Adrenal gland (tissue), 19 donors: ENCODE measurements at places on chromosomes 13 and 19. TPM values are rescaled to one million over a fixed set of nuclear protein-coding genes. Genes with fewer than 3 reads are reported as not detected.

DNA sequence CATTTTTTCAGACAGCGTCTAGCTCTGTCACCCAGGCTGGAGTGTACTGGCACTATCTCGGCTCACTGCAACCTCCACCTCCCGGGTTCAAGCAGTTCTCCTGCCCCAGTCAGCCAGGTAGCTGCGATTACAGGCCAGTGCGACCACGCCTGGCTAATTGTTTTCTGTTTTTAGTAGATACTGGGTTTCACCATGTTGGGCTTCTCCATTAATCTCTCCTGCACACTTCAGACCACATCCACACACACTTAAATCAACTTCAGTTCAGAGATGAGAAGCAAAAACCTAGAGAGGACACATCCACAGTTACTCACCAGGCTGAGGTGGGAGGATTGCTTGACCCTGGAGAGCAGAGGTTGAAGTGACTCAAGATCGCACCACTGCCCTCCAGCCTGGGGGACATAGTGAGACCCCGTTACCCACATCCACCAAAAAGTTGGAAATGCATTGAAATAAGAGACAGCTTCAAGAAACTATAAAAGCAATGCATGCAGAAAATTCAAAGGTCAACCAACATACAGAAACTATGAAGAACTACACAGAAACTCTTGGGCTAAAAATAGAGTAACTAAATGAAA lies 42.3 kb downstream of the ZNF611 start:
- no peak overlapping the region for H3K4me3 ChIP-seq
- no peaks in the 10 kb centered on the region for H3K36me3 ChIP-seq
- no peaks in the 10 kb centered on the region for H3K27me3 ChIP-seq
- peaks cover 15% of the 10 kb centered on the region for H3K4me1 ChIP-seq
- no peak for DNase-seq

DNA sequence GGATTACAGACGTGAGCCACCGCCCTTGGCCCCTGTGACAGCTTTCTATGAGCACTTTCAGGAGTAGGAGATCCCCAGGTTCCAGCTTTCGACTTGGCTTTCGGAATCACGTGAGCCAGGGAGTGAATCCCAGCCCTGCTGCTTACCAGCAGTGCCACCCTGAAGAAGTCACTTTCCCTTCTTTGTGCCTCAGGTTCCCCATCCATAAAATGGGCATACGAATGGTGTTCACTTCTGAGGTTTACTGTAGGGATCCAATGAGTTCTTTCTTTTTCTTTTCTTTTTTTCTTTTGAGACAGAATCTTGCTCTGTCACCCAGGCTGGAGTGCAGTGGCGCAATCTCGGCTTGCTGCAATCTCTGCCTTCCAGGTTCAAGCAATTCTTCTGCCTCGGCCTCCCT lies 4.3 kb upstream of the HOMER3 start:
- DNase-seq, result no peak
- H3K36me3 ChIP-seq, result no peaks in the 10 kb centered on the region
- peaks cover 6% of the 10 kb centered on the region for H3K4me1 ChIP-seq
- no peak overlapping the region for H3K4me3 ChIP-seq
- no peaks in the 10 kb centered on the region for H3K27me3 ChIP-seq

DNA sequence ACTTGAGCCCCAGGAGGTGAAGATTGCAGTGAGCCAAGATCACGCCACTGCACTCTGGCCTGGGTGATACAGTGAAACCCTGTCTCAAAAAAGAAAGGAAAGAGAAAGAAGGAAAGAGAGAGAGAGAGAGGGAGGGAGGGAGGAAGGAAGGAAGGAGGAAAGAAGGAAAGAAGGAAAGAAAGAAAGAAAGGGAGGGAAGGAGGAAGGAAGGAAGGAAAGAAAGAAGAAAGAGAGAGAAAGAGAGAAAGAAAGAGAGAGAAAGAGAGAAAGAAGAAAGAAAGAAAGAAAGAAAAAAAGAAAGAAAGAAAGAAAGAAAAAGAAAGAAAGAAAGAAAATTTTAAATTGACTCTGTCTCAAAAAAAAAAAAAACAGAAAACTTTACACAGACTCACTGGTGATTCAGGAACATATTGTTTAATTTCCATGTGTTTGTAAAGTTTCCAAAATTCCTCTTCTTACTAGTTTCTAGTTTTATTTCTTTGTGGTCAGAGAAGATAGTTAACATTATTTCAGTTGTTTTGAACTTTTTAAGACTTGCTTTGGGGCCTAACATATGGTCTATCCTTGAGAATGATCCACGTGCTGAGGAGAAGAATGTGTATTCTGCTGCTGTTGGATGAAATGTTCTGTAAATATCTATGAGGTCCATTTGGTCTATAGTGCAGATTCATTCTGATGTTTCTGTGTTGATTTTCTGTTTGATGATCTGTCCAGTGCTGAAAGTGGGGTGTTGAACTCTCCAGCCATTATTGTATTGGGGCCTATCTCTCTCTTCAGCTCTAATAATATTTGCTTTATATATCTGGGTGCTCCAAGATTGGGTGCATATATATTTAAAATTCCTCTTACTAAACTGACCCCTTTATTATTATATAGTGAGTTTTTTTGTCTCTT lies 204.4 kb upstream of the SERP2 start:
- H3K4me1 ChIP-seq, result no peaks in the 10 kb centered on the region
- H3K4me3 ChIP-seq, result no peak overlapping the region
- no peaks in the 10 kb centered on the region for H3K27me3 ChIP-seq
- no peak overlapping the region for H3K27ac ChIP-seq
- no peaks in the 10 kb centered on the region for H3K36me3 ChIP-seq

DNA sequence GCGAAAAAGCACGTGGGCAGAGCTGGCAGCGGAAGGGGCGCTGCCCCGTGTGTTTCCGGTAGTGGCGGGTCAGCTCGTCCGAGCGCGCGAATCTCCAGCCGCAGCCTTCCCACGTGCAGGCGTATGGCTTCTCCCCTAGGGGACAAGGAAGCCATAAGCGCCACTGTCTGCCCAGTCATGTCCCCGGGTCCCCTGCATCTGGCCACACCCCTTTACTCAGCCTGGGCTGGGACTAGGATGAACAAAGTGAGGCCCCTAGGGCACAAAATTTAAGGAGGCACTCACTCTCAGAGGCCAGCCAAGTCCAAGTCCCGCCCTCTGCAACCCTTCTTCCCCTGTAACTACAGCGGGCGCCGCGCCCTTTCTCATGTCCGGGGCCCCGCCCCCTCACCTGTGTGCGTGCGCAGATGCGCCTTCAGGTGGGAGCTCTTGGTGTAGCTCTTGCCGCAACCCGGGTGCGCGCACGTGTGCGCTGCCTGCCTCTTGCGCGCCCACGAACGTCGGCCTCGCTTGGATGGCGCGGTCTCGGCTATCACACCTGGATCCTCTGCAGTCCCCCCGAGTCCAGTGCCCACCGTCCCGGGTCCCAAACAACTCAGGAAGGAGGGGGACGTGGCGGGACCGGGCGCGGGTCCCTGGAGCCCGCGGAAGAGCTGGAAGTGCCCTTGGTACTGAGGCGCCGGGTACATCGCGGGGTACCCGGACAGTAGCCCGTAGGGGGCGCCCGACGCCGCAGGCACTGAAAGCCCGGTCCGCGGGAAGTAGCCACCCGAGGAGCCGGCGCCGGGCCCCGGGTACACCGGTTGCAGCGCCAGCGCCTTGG lies 1.9 kb downstream of the KLF1 start:
- peaks cover 20% of the 10 kb centered on the region for H3K27me3 ChIP-seq
- peak; percentile 43 for DNase-seq
- no peaks in the 10 kb centered on the region for H3K36me3 ChIP-seq
- peak overlapping the region; percentile 44 for H3K4me3 ChIP-seq
- H3K27ac ChIP-seq, result no peak overlapping the region

- DNase-seq, result no peak
- peaks cover 20% of the 10 kb centered on the region for H3K4me1 ChIP-seq
- H3K4me3 ChIP-seq, result no peak overlapping the region
- no peaks in the 10 kb centered on the region for H3K27me3 ChIP-seq
Measured at GRCh38 chr19:35445826-35446593, 2.0 kb upstream of the FFAR2 start.

GRCh38 chr19:19113040-19113626 lies 25.1 kb downstream of the TMEM161A start:
- H3K4me1 ChIP-seq, result peaks cover 10% of the 10 kb centered on the region
- no peaks in the 10 kb centered on the region for H3K36me3 ChIP-seq
- no peaks in the 10 kb centered on the region for H3K27me3 ChIP-seq
- H3K27ac ChIP-seq, result no peak overlapping the region
- no peak for DNase-seq

DNA sequence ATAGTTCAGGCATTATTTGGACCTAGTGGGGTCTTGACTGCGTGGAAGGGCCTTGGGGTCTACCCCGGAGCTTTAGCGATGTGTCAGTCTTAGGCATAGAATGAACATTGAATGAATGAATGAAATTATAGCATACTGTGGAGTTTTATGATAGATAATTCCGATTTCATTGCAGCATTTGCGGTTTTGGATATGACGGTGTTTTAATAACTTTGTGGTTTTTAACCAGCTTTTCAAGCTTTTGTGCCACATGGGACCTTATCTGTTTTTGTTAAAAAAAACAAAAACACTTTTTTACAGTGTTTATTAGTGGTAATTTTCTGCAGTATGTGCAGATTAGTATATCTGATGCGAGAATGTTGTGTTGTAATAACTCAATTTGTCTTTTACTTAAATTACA lies 696 bp downstream of the NUP58 start:
- peak overlapping the region; percentile 83 for H3K4me3 ChIP-seq
- H3K27ac ChIP-seq, result peak overlapping the region; percentile 84
- no peak for DNase-seq
- no peaks in the 10 kb centered on the region for H3K36me3 ChIP-seq

- no peaks in the 10 kb centered on the region for H3K36me3 ChIP-seq
- no peaks in the 10 kb centered on the region for H3K27me3 ChIP-seq
- H3K27ac ChIP-seq, result no peak overlapping the region
Measured at GRCh38 chr13:50386541-50387050, 371.4 kb downstream of the KCNRG start.

DNA sequence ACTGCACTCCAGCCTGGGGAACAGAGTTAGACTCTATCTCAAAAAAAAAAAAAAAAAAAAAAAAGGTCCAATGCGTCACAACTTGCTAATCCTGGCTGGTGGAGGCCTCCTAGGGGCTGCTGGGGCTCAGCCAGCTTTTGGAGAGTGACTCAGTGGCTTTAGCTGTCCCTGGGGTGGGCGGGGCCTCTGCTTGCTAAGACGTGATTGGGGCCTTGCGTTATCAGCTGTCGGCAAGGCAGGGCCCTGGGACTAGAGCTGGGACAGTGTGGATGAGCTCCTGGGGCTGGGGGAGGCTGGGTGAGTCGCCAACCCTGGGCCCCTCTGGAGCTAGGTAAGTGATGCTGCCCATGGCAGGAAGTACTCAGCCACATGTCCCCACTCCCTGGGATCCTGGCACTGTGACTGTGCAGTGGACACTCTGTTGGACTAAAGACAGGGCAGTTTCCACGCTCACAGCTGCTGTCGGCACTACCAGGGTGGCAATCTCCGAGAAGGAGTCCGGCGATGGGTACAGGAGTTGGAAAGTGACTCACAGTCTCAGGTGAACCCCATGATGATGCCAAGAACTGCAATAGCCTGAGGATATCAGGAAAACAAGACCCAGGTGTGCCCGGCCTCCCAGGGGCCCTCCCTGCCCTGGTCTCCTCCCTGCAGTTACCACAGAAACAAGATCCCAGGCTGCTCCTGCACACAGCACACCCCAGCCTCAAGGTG lies 32.2 kb downstream of the F2RL3 start:
- H3K36me3 ChIP-seq, result no peaks in the 10 kb centered on the region
- H3K27ac ChIP-seq, result no peak overlapping the region
- H3K4me1 ChIP-seq, result no peaks in the 10 kb centered on the region
- H3K27me3 ChIP-seq, result no peaks in the 10 kb centered on the region
- no peak overlapping the region for H3K4me3 ChIP-seq

- H3K4me1 ChIP-seq, result no peaks in the 10 kb centered on the region
- no peaks in the 10 kb centered on the region for H3K36me3 ChIP-seq
- H3K27me3 ChIP-seq, result no peaks in the 10 kb centered on the region
- no peak overlapping the region for H3K27ac ChIP-seq
- no peak for DNase-seq
Measured at GRCh38 chr13:100542826-100543156, 45.8 kb downstream of the GGACT start.

- no peaks in the 10 kb centered on the region for H3K36me3 ChIP-seq
- no peak for DNase-seq
- H3K4me3 ChIP-seq, result no peak overlapping the region
- no peaks in the 10 kb centered on the region for H3K4me1 ChIP-seq
- no peaks in the 10 kb centered on the region for H3K27me3 ChIP-seq
Measured at GRCh38 chr19:46687438-46688145, 26.6 kb upstream of the DACT3 start.

DNA sequence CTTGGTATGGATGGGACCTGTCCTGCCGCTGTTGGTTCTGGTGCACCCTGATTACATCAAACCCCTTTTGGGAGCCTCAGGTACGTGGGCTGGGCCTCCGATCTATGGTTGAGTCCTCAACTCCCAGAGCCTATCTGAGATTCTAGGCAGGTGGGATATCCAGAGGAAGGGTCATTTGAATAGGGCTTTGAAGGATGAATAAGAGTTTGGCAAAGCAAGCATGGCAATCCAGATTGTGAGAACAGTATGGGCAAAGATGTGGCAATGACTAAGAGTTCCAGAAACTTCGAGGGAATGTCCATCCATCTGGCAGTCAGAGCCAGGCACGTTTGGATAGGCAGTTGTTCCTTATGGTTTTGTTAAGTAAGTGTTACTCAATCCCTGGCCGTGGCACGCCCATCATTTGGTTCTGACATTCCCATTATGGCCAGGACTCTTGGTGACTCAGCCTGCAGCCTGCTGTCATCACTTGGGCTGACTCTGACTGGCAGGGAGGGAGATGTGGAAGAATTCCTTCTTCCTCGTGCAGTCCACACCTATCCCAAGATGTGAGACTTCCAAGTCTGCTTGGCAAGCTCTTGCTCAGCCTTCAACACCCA lies 21.5 kb downstream of the CYP4F22 start:
- no peaks in the 10 kb centered on the region for H3K27me3 ChIP-seq
- no peak overlapping the region for H3K27ac ChIP-seq
- DNase-seq, result no peak
- no peaks in the 10 kb centered on the region for H3K36me3 ChIP-seq
- H3K4me1 ChIP-seq, result no peaks in the 10 kb centered on the region

DNA sequence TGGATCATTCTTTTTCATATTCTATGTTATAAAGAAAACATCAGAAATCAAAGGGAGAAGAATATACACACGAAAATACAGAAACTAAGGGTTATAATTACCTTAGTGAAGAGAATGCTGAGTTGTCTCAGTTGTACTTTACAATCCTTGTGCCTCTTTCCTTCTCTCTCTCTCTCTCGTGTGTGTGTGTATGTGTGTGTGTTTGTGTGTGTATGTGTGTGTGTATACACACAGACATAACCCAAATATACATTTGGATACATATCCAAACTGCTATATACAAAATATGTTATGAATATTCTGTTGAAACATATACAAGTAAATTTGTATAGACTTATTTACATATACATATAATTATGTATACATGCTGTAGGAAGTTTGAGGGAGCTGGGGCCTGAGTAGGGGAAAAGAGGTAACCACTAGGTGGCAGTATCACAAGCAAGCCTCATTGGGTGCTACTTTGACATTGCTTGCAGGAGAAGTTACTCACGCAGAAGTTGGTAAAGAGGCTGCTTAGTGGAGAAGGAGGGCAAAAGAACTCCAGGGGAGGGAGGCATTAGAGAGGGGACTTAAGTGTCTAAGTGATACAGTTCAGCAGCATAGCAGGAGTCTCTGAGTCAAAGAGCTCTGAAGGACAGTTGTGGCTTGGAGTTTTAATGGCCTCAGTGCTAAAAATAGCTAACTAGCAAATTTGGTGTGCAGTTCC lies 465.1 kb upstream of the PCDH20 start:
- H3K27me3 ChIP-seq, result no peaks in the 10 kb centered on the region
- no peak for DNase-seq
- H3K4me3 ChIP-seq, result no peak overlapping the region
- no peak overlapping the region for H3K27ac ChIP-seq

- H3K27ac ChIP-seq, result peak overlapping the region; percentile 72
- H3K27me3 ChIP-seq, result no peaks in the 10 kb centered on the region
- no peak for DNase-seq
- peaks cover 64% of the 10 kb centered on the region for H3K4me1 ChIP-seq
- H3K4me3 ChIP-seq, result no peak overlapping the region
Measured at GRCh38 chr13:98571955-98572662, 4.8 kb downstream of the STK24 start.

F7 gene
- total RNA-seq, result 0.06 TPM

KLHL1 gene
- total RNA-seq, result not detected

CEACAM7 gene
- total RNA-seq, result not detected

TGFBR3L gene
- total RNA-seq, result 0.33 TPM
